ENCODE measurements at places on chromosomes 12 and 14.

DNA sequence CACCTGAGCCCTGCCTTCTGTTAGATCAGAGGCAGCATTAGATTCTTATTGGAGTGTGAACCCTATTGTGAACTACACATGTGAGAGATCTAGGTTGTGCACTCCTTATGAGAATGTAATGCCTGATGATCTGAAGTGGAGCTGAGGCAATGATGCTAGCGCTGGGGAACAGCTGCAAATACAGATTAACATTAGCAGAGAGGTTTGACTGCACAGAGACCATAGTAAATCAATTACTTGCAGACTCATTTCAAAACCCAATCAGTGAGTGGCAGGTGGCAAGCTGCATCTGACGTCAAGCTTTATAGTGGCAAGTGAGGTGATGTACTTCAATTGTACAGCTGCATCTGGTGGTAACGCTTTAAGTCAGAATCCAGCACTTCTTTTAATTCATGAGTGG lies 141.6 kb downstream of the GPHN start:
- no peak for DNase-seq

GRCh38 chr12:22625762-22626294 lies 857 bp downstream of the ETNK1 start:
- no peak for DNase-seq

DNA sequence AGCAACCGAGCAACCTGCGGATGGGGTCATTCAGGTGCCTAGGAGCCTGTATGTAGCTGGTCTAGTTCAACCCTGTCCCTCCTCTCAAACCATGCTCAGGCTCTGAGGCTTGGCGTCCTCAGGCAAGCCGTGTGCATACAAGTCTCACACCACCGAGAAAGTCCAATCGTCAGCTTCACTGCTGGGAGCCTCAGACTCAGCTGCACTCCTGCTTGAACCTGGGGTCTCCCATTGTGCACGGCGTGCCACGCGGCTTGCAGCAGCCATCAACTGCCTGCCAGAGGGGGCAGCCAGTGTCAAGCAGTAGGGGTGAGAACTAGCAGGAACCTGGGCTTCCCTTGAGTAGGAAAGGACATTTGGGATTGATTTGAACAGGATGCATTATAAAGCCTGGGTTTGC lies 1064.6 kb downstream of the BCL11B start:
- DNase-seq: no peak

DNA sequence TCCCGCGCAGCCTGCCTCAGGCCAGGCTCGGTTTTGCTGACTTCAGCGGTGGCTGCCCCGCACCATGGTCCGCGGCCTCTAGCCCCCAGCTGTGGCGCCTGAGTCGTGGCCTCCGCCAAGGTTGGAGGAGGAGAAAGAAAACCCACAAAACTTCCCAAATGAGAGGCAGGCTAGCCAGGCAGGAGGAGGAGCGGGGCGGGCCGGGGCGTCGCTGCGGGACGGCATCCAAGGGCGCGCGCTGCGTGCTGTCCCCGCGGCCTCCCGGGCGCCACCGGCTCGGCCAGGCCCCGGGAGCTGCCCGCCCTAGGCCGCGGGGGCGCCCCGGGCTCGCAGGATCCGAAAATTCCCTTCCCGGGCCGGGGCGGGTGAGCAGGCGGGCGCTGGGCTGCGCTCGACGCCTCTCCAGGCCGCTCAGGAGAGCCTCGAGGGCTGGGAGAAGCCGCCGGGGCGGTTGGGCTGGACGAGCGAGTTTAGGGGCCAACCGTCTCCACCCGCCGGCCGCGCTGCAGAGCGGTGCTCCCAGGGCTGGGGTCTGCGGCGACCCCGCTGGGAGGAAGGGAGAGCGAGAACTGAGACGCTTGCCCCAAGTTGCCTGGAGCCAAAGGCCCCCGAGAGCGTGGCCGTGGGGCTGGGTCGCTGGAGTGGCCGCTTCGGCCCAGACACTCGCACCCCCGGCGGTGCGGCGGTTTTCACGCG lies at the start of gene EFS:
EFS (minus strand) TSS at position 137 of the 696 bp plus-strand sequence. CDS start 147 bp downstream, outside the sequence.
- DNase-seq: no peak

GRCh38 chr12:94240171-94240570 lies 91.8 kb downstream of the PLXNC1 start:
- DNase-seq: no peak

DNA sequence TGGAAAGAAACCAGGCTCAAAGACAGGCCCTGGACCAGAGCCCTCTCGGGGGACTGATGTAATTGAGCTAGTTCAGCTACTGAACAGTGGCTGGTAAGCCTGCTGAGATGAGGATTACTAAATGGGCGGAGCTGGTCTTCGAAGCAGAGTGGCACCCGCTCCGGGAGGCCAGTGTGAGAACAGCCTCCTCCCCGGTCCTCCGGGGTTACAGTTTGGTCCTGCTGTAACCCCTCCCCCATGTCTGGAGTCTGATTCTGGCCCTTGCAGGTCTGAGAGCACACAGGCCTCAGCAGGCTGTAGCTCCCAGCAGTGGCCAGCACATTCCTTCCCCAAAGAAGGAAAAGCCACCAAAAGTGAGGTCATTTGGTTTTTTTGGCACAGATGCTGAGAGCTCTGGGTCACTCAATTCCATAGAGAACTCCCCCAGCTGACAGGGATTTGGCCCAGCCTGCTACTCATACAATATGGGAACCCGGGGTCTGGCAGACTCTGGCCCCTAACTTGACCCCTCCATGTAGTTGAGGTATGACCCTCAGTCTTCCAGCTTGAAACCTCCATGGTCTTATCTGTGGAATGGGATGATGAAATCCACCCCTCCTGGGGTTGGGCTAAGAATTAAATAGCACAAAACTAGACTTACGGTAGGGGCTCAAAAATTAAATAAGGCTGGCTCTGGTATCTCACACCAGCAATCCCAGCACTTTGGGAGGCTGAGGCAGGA lies 39.0 kb downstream of the ACTN1 start:
- DNase-seq: no peak

DNA sequence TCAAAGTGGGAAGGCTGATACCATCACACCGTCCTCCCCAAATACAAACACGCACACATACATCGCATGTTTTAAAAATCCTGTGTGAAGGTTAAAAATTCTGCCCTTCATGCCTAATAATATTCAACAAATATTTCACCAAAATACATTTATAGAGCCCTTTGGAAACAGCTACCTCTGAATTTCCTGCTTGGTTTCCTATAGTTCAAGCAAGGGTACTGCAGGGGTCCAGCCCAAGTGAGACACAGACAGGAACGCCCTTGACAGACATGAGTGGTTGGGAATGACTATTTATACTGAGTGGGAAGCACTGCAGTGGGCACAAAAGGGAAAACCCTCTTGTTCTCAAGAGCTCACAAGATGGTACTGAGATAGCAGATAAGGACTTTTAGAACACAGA lies 51.0 kb downstream of the ST8SIA1 start:
- DNase-seq: no peak

GRCh38 chr14:44828023-44828422 lies 133.7 kb downstream of the KLHL28 start:
- DNase-seq: no peak

- no peak for DNase-seq
These were observed 69.6 kb downstream of the NT5DC3 start for GRCh38 chr12:103771466-103771865.

DNA sequence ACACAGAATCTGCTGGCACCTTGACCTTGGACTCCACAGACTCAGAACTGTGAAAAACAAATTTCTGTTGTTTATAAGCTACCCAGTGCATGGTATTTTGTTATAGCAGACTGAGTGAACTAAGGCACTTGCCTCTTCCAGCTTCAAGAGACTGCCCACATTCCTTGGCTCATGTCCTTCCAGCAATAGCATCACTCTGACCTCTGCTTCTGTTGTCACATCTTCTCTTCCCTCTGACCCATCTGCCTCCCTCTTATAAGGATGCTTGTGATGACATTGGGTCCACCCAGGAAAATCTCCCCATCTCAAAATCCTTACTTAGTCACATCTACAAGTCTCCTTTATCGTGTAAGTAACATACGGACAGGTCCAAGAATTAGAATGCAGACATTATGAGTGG lies 200.4 kb downstream of the PIK3C2G start:
- no peak for DNase-seq

GRCh38 chr14:28772613-28773012 lies 6.0 kb downstream of the FOXG1 start:
- no peak for DNase-seq

- no peak for DNase-seq
These were observed 17.4 kb downstream of the TMEM119 start for GRCh38 chr12:108580531-108580930.

GRCh38 chr12:123319273-123319672 lies 45.4 kb downstream of the SBNO1 start:
- no peak for DNase-seq

GRCh38 chr14:86673523-86673969 lies 1143.6 kb downstream of the FLRT2 start:
- DNase-seq: no peak
